Endothelial cell of umbilical vein (primary cell): ENCODE measurements at places on chromosomes 6 and 20. TPM values are rescaled to one million over a fixed set of nuclear protein-coding genes. Genes with fewer than 3 reads are reported as not detected.

Gene BPIFB2
- total RNA-seq, result not detected in 2 replicates

Gene BPIFB4
- total RNA-seq, result not detected in 2 replicates

Gene CTAGE9
- total RNA-seq, result not detected in 2 replicates

Gene TGIF2
- 21.0 and 27.9 TPM in 2 replicates for total RNA-seq

Gene MOXD1
- not detected in 2 replicates for total RNA-seq

Gene EBF4
- 3.0 and 3.4 TPM in 2 replicates for total RNA-seq

Gene GHRH
- total RNA-seq, result not detected in 2 replicates

Gene C6orf58
- total RNA-seq, result not detected in 2 replicates

Gene HSPA12B
- total RNA-seq, result 3.4 and 6.6 TPM in 2 replicates

Gene SNX3
- 141 and 155 TPM in 2 replicates for total RNA-seq

Gene WFDC8
- total RNA-seq, result not detected in 2 replicates

Gene ANKRD66
- total RNA-seq, result not detected in 2 replicates

Gene STMN3
- 1.7 and 1.8 TPM in 2 replicates for total RNA-seq

Gene EYS
- total RNA-seq, result 0.27 and 0.81 TPM in 2 replicates

Gene TMEM217
- total RNA-seq, result 6.5 and 6.8 TPM in 2 replicates

Gene SMOC2
- total RNA-seq, result not detected in 2 replicates

Gene GTF3C6
- total RNA-seq, result 88.1 and 96.4 TPM in 2 replicates

Gene PPP1R16B
- total RNA-seq, result 52.7 and 68.1 TPM in 2 replicates

Gene SERPINB6
- 145 and 155 TPM in 2 replicates for total RNA-seq

Gene KIF25
- not detected in 2 replicates for total RNA-seq

Gene FAM83C
- not detected in 2 replicates for total RNA-seq

Gene ID1
- 64.4 and 78.9 TPM in 2 replicates for total RNA-seq

Gene EPPIN
- not detected in 2 replicates for total RNA-seq

Gene AHI1
- total RNA-seq, result 19.8 and 20.7 TPM in 2 replicates

Gene PLEKHG1
- total RNA-seq, result 49.7 and 62.5 TPM in 2 replicates

Gene NCOA5
- 34.2 and 39.5 TPM in 2 replicates for total RNA-seq

Gene PNLDC1
- not detected in 2 replicates for total RNA-seq

Gene PLCB1
- 38.6 and 53.4 TPM in 2 replicates for total RNA-seq
